ENCODE measurements at places on chromosomes 7 and 10.
A peak's percentile ranks its signal among the peaks of the same experiment; 100 is the strongest.

DNA sequence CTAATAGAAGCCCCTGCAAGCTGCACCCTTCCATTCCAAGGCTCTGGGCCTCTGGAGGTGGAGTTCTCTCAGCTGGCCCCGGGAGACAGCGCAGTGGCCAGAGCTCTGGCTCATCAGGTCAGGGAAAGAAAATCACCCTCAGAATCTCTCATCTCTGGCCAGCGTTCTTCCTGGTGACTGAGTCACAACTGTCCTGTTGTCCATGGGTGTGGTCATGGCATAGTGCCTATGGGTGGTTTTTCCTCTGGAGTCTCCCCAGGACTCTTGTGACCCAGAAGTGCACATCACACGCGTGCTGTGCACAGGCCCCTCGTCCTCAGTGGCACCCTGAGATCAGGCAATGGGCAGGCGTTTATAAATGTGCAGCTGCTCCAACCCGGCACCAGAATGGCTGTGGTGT, 27.4 kb upstream of the FXYD4 start:
- no peak for DNase-seq

- no peak for DNase-seq
Observed at GRCh38 chr7:29309041-29309854, 114.7 kb downstream of the CHN2 start.

GRCh38 chr7:3548815-3549214, 247.8 kb downstream of the SDK1 start:
- no peak for DNase-seq

GRCh38 chr7:25611196-25611595, 382.9 kb upstream of the NPVF start:
- no peak for DNase-seq

GRCh38 chr10:15744217-15744865, 24.6 kb upstream of the ITGA8 start:
- DNase-seq: peak; percentile 17

- no peak for DNase-seq
Observed at GRCh38 chr10:77299320-77299719, 338.3 kb downstream of the KCNMA1 start.

DNA sequence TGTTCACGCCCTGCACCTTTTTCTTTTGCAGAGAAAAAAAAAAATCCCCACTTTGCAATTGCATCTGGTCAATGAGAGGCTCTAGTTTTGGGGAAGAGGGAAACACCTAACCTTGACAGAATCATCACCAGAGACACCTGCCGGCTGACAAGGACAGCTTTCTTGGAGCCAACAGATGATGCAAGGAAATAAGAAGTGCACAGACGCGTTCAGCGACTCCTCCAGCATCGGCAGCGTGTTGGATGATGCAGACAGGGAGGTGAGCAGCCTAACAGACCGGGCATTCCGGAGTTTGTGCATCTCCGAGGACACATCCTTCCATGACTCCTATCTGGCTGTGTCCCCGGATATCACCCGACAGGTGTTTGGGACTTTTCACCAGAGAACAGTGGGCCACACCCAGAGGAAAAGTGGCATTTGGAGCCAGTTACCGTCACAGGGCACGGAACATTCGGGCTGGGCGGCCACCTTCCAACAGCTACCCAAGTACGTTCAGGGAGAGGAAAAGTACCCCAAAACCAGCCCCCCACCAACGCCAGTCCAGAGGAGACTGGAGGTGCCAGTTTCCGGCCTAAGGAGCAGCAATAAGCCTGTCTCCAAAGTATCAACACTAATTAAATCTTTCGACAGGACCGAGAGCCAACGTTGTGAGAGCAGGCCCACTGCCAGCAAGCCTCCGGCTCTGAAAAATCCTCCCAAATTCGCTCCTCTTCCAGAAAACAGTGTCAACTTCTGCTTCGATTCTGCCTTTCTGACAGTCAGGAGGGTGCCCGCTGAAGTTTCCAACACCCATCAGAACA, 23.6 kb downstream of the C10orf71 start:
- no peak for DNase-seq

- no peak for DNase-seq
Observed at GRCh38 chr10:63788152-63788821, 267.1 kb downstream of the REEP3 start.

GRCh38 chr10:51082857-51083256, 8.6 kb downstream of the PRKG1 start:
- no peak for DNase-seq

GRCh38 chr7:55657654-55658053, 85.4 kb upstream of the VOPP1 start:
- DNase-seq: no peak

GRCh38 chr10:90363799-90364483, 493.9 kb downstream of the HTR7 start:
- no peak for DNase-seq

DNA sequence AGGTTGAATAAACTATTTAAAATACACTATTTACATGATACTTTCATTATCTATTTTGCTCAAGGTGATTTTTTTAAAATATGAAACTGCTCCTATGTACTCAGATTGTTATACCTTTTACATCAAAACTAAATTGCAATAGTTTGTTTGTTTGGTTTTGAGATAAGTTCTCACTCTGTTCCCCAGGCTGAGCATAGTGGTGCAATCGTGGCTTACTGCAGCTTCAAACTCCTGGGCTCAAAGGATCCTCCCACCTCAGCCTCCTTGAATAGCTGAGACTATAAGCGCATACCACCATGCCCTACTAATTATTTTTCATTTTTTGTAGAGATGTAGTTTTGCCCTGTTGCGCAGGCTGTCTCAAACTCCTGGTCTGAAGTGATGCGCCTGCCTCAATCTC, 12.7 kb downstream of the TAS2R60 start:
- no peak for DNase-seq

All from fibroblast of skin of left quadriceps (primary cell).